Tongue (tissue), 3 donors: ENCODE measurements at places on chromosomes 3 and 15. TPM values are rescaled to one million over a fixed set of nuclear protein-coding genes. Genes with fewer than 3 reads are reported as not detected.

DNA sequence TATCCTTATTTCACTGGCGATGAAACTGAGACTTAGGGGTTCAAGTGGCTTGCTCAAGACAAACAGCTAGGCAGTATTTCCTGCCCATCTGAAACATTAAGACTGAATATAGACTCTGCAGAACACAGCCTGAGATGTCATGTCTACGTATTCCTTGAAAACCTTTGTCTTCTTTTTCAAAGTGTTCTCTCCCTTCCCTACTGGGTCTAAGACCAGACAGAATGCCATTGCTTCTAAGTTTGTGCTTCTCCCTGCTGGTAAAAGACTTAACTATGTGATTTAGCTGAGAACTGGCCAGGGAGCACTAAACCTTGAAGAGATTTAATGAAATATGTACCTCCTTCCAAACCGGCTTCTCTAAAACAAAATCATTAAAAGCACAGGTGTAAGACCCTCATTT is 9.9 kb downstream of the BCL6 start:
- DNase-seq: no peak

GRCh38 chr15:101267320-101268104 is 9.8 kb downstream of the SELENOS start:
- no peak for DNase-seq

DNA sequence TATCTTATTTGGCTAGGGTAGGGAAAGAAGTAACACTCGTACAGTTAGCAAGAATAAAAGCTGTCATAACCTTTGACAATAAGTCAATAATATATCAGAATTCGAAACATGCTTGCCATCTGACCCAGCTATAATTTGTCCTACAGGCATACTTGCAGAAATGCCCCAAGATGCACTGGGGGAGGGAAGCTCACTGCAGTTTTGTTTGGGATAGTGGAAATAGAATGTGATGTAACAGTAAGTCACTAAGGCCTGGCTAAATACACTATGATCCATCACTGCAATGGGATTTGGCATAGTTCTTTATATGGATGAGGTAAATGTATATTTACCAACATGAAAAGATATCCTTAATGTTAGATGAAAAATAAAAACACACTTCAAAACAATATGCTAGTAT is 25.5 kb upstream of the TMOD3 start:
- no peak for DNase-seq

DNA sequence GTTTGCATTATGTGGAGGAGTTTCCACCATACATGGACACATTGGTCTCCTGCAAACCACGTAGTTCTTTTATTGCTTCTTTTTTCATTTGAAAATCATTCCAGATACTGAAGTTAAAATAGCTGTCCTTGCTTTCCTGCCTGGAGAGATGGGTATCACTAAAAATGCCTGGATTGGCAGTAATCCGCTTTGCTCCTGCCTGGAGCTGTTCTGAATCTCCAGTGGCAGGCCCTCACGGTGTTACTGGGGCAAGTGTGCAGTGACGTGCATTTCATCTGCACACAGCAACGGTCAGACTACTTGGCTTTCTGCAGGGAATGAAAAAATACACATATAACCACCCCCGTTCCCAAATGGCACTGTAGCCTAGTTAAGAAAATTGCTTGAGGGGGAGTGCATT is 272.9 kb downstream of the IL5RA start:
- no peak for DNase-seq

KCNH8 gene
- 0.21 TPM for total RNA-seq

TMEM44 gene
- 19.4 TPM for total RNA-seq

DNA sequence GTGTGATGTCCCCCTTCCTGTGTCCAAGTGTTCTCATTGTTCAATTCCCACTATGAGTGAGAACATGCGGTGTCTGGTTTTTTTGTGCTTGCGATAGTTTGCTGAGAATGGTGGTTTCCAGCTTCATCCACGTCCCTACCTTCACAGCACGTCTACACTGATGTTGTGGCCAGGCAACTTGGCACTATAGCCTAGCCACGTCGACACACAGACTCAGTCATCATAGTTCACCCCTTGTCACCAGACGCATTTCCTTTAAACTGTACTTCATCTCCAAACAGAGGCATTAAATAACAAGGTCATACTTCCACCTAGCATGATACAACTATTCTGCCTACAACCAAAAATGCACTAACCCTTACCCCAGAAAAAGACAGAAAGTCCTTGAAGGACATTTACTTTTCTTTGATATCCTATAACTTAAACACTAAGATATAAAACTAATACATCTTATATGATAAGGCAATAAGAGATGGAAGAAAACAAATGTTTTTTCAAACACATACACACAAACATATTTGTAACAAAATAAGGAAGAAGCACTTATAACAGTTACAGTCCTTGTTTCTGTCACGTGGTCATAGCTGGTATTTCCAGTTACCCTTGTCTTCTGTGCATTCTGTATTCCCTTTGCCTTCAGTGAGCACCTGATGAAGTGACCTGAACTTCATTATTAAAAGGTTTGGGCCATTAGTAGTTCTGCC is 121.4 kb downstream of the KLF13 start:
- no peak for DNase-seq

- DNase-seq: peak; percentile 89
Measured at GRCh38 chr3:107117922-107118536, 259.2 kb upstream of the CCDC54 start.

GP5 gene
- total RNA-seq: 0.21 TPM

DNA sequence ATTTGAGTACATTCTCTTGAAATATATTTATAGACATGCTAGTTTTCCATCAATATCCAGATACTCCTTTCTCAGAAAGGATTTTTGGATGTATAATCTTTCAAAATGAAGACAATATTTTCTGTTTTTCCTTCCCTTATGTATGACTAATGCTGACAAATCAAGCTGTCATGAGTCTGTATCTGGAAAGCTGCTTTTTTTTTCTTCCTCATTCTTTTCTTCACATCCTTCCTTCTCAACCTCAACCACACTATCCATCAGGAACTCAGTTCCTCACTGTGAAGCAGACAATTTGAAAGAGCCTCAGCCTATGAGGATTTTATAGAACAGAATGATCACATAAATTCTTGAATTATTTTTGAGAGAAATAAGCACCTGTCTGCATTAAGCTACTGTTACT is 335.9 kb upstream of the EPHA6 start:
- DNase-seq: no peak

DNA sequence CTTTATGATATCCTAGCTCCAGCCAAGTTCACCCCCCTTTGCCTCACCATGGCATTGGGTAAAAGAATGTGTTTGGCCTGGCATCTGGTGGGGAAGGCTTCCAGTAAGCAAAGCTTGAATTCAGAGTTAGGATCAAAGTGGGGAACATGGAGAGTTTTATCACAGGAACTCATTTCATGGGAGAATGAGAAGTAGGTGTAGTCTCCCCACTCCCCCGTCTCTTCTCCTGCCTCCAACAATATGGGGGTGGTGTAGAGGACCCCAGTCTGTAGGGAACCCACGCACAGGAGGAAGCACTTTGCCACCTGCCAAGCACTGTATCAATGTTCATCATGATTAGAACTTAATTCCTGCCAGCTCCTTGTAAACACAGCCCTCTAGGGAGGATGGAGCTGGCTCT is 200.5 kb downstream of the UACA start:
- DNase-seq: no peak

DNA sequence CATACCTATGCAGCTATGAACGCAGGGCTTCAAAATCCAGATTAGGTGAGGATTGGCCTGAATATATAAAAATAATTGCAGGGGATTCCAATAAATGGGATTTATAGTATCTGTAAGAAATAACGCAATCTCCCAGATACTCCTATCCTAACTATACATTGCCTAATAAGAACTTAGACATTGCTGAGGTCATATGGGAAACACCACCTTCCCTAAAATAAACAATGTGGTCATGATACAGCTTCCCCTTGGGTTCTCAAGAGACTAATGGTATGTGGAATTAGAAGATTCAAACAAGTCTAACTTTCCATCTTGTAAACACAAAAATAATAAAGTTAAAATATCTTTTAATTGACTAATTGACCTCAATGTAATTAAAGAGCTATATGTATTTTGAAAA is 28.2 kb downstream of the UBE3A start:
- no peak for DNase-seq

- DNase-seq: no peak
Measured at GRCh38 chr3:49316696-49317457, 23.0 kb downstream of the USP4 start.

- no peak for DNase-seq
Measured at GRCh38 chr3:37904601-37905000, 42.9 kb downstream of the CTDSPL start.

DNA sequence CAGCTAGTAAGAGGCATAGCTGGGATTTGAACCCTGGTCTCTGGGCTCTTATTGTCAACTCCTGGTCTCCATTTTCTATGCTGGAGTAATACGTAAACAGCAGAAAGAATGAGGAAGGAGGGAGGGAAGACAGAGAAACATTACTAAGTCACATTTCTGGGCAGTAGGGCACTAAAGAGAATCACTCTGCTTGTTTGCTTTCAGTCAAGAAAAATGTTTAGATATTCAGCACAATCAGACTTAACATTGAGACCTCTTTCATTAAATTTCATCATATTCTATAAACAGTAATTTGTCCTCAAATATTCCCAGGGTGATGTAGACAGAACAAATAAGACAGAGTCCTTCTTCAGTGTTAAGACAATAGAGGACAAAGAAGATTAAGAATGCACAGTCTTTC is 67.7 kb upstream of the BNC1 start:
- DNase-seq: no peak

DNA sequence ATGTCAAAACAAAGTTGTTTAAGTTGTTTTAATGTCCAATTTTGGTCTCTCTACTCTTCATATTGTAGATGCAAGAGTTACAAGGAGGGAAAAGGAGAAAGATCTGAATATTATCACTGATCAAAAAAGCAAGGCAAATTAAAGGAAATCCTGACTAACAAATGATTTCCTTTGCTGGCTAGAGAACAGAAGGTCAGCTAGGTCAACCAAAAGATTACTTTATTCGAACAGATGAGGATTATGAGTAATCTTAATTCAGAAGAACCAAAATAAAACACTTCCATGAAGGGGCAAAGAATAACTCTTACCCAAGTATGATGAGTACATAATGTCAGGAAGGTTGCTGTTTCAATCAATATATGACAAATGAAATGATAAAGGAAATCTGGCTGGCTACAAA is 33.8 kb downstream of the CPNE4 start:
- no peak for DNase-seq

MEGF11 gene
- 0.10 TPM for total RNA-seq

- no peak for DNase-seq
Measured at GRCh38 chr15:70664494-70664893, 98.9 kb downstream of the UACA start.

ARL13B gene
- 8.3 TPM for total RNA-seq

DNA sequence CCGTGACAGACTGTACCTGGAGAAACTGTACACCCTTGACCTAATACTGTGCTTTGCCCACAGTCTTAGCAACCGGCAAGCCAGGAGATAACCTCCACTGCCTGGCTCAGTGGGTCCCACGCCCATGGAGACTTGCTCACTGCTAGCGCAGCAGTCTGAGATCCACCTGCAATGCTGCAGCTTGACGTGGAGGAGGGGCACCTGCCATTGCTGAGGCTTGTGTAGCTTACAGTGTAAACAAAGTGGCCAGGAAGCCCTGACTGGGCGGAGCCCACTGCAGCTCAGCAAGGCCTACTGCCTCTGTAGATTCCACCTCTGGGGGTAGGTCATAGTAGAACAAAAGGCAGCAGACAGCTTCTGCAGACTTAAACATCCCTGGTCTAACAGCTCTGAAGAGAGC is 189.3 kb downstream of the EDEM1 start:
- DNase-seq: no peak

APH1B gene
- total RNA-seq: 12.7 TPM

DNA sequence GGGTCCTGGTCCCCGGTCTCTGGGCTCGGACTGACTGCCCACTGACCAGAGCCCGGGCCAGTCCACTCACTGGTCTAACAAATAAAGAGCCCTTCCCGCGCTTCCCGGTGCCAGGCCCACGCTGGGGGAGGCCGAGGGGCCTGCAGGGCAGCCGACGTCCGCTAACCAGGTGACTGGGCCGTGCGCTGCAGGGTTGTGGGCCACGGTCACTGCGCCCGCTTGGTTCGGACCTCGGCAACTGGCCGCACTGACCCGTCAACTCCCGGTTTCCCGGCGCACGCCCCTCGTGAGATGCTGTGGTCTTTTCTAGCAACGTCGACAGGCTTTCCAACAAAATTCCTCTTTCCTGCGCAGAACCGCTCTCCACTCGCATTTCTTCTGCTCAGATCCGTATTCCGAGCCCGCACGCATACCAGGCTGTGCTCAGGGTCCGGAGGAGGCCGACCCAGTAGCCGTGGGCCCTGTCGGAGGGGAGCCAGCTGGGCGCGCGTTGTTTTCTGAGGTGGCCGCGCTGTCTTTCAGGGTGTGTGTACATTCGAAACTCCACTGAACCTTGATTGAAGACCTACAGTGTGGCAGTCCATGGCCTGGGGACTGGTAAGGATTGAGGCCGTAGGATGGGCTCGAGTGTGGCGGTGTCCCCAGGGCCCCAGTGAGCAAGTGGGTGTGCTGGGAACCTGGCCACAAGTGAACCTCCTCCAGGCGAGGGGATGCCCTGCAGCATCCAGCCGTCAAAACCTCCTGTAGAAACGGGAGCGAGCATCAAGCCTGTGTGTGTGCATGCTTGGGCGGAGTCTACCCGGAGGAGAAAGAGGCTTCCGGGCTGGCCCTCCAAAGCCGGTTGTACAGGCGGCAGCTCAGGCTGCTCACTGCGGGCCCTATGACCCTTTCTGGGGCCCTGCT is 875 bp upstream of the NT5DC2 start:
- peak; percentile 56 for DNase-seq

- no peak for DNase-seq
Measured at GRCh38 chr3:4077950-4078349, 225.2 kb upstream of the SETMAR start.

- no peak for DNase-seq
Measured at GRCh38 chr3:107857854-107858253, 233.0 kb downstream of the CD47 start.

- DNase-seq: no peak
Measured at GRCh38 chr3:103712320-103713008, 1277.6 kb downstream of the ZPLD1 start.

EFHB gene
- total RNA-seq: 1.7 TPM

DNA sequence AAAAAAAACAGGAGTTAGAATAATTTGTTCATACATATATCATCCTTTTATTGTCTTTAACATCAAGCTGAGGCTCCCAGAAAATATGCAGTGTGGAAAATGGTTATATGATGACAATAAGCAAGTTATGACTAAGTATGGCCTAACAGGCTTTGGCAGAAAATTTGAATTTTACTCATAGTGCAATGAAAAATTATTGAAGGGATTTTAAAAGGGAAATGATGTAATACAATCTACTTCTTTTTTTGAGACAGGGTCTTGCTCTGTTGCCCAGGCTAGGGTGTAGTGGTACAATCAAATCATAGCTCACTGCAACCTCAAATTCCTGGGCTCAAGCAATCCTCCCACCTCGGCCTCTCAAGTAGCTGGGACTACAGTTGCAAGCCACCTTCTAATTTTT is 78.7 kb downstream of the FAIM start:
- DNase-seq: no peak
